Mesenteric fat pad (tissue), 1 donor: ENCODE measurements at places on chromosomes 7 and 10. TPM values are rescaled to one million over a fixed set of nuclear protein-coding genes. Genes with fewer than 3 reads are reported as not detected.

The TRPV5 gene
- not detected for total RNA-seq

DNA sequence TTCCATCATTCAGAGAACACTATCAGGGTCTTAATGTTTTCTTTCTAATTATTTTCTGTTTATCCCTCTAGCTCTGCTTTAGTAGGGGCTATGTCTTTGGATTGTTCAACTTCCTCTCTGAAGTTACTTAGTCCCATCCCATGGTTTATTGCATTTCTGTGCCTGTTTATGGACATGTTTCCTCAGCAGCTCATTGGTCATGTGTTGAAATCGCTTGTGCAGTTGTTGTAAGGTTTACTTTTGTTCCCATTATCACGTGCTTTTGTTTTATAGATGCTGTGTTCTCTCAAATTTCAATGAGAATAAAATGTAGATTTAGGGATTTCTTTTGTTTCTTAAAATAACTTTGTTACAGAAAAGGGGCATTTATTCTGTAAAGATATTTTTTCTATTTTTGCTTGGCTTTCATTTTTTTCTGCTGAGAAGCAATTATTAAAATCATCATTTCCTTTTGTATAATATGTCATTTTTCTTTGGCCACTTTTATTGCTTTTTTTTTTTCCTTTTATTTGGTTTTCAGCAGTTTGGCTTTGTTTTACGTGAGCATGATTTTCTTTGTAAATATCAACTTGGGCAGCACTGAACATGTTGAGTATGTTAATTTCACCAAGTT lies 110.9 kb downstream of the CCDC7 start:
- no peak for DNase-seq

DNA sequence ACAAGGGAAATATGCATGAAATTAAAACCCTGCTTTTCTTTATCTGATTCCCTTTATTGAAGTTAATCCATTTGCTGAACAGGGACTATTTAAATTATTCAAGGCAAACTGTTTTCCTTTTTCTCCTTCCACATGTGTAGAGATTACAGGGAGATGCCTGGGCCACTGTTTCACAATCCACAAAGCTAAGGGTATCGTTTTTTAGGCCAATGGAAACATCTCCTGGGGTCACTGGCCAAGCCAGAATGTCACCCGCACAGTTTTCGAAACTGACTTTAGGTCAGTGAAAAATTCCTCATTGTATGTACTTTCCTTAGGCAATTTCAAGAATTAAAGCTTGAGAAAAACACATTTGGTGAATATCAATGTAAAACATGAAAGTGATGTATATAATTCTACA lies 259.2 kb upstream of the BMPER start:
- DNase-seq: no peak

GRCh38 chr7:25879799-25880198 lies 272.2 kb upstream of the NFE2L3 start:
- DNase-seq: no peak

The HABP2 gene
- not detected for total RNA-seq

DNA sequence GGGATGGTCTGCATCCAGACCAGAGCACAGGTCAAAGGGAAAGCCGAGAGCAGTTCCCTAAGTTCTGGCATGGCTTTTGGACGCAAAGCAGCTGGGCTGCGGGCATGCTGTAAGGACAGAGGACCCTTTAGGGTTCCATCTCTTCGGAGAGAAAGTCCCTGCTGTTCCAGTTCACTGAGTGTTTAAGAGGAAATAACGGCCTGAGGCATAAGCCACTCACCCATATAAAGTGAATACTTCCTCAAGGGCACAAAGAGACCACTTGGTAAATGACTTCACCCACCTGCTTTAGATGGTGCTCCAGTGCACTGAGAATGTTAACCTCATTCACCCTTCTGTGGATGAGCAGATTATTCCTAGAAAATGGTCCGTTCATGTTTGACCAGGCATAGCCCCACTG lies 586.7 kb upstream of the GALNT17 start:
- no peak for DNase-seq

The ITGB8 gene
- 6.1 TPM for total RNA-seq

- no peak for DNase-seq
Measured at GRCh38 chr7:116259871-116260440, 49.6 kb downstream of the TES start.

- no peak for DNase-seq
Measured at GRCh38 chr10:122301055-122301810, 30.1 kb downstream of the BTBD16 start.

DNA sequence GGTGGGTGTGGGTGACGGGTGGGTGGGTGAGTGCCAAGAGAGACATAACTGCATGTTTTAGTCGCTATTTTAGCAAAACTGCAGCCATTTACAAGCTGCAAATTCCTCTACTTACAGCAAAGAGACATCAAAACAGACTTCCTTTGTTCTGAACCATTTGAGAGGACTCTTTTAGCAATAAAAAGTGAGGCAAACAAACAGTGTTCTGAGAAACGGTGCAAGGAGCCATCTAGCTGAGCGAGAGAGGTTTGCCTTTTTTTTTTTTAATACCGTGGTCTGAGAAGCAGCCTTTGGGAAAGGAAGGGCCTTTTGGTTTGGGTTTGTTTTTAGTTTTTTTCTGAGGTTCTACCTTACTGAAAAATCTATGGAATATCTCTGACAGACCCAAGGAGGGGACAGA lies 62.9 kb downstream of the SCRN1 start:
- DNase-seq: no peak

The TRIM4 gene
- total RNA-seq: 21.2 TPM

The TRPV6 gene
- not detected for total RNA-seq

- no peak for DNase-seq
Measured at GRCh38 chr10:46285300-46285699, 1.5 kb upstream of the ANTXRL start.

GRCh38 chr10:104591441-104591840 lies 49.6 kb upstream of the SORCS3 start:
- DNase-seq: no peak

- DNase-seq: no peak
Measured at GRCh38 chr7:39758234-39758970, 135.0 kb downstream of the RALA start.

DNA sequence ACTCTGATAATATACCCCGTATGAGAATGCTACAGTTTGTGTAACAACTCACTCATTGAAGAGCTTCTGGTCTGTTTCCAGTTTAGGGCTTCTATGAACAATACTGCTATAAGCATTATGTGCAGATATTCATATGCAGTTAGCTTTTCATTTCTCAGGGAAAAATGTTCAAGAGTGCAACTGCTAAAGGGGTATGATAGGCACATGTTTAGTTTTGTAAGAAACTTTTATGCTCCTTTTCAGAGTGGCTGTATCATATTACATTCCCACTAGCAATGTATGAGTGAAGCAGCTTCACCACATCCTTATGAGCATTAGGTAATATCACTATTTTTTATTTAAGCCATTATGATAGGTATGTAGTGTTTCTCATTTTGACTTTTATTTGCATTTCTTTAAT lies 182.6 kb upstream of the CXCL12 start:
- no peak for DNase-seq

GRCh38 chr7:127930341-127931328 lies 100.6 kb downstream of the LRRC4 start:
- no peak for DNase-seq

DNA sequence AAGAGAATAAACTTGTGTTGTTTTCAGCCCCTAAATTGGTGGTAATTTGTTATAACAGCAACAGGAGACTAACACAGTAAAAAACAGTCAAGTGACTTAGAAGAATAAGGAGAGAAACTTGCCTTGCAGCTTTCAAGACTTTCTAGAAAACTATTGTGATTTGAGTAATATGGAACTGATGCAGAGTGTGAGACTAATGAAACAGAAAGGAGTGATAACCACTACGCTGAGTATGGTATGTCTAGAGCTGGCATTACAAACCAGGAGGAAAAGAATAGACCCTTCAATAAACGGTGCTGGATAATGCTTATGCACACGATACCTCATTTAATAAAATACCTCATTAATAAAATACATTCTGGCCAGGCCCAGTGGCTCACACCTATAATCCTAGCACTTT lies 99.9 kb downstream of the CREM start:
- DNase-seq: no peak

GRCh38 chr7:92244808-92245486 lies 767 bp downstream of the KRIT1 start:
- no peak for DNase-seq

DNA sequence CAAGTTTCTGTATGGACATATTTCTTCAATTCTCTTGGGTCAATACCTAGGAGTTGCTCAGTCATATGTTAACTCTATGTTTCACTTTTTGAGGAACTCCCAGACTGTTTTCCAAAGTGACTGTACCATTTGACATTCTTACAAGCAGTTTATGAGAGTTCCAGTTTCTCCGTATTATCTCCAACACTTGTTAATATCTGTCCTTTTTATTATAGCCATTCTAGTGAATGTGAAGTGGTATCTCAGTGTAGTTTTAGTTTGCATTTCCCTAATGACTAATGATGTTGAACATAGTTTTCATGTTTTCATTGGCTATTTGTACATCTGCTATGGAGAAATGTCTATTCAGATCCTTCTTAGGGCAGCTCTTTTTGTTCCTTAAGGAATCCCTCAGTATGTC lies 531.0 kb upstream of the GALNT17 start:
- no peak for DNase-seq

DNA sequence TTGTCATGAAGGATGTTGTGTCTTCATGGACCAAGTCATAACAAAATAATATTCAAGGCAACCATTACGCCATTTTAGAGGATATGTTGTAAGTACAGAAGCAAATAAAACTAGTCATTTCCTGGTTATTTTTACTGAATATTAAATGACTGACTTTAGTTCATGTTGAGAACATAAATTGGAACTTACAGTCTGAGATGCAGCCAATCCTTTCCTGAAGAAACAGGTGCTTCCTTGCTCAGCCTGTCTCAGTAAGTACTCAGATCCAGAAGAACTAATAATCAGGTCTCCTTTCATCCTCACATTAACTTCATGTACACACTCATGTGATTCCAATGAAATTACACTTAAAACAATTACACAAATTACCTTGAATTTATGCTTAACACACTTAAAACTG lies 12.3 kb downstream of the SEMA3A start:
- DNase-seq: no peak

The ADAP1 gene
- 19.2 TPM for total RNA-seq

The VSTM4 gene
- 41.7 TPM for total RNA-seq

The COG5 gene
- 51.6 TPM for total RNA-seq

The MCM10 gene
- total RNA-seq: 1.2 TPM

- DNase-seq: no peak
Measured at GRCh38 chr7:39594988-39595620, 28.3 kb upstream of the RALA start.

DNA sequence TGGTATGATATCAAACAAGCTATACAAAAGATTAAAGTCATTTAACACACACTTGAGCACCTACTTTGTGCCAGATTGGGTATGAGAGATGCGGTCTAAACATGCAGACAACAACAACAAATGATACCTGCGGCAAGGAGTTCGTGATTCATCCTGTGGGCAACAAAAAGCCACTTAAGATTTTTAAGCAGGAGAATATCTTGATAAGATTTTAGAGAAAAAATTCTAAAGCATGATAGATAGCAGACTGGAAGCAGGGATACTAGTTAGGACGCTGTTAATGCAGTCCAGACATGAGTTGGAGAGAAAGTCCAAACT lies 1.6 kb upstream of the KBTBD2 start:
- no peak for DNase-seq

GRCh38 chr7:148144827-148145226 lies 445.7 kb upstream of the C7orf33 start:
- DNase-seq: no peak

The LLCFC1 gene
- total RNA-seq: not detected
